ENCODE measurements at places on chromosomes 5 and 9.

DNA sequence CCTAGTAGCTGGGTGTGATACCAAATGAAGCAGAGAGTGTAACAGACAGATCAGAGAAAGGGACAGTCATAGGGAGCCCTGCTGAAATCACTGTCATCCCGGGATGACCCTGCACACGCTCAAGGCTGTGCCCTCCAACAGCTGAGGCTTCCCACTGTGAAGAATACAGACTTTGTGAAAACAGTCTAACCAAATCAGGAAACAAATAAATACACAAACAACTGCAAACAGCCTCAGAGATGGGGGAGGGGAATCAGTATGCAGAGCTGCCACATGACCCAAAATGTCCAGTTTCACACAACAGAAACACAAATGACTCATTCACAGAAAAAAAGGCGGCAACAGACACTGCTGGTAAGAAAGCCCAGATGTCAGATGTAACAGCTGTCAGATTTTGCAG lies 101.9 kb downstream of the ADAMTS2 start:
- DNase-seq, result no peak

GRCh38 chr5:78753093-78753531 lies 104.5 kb upstream of the LHFPL2 start:
- no peak for DNase-seq

DNA sequence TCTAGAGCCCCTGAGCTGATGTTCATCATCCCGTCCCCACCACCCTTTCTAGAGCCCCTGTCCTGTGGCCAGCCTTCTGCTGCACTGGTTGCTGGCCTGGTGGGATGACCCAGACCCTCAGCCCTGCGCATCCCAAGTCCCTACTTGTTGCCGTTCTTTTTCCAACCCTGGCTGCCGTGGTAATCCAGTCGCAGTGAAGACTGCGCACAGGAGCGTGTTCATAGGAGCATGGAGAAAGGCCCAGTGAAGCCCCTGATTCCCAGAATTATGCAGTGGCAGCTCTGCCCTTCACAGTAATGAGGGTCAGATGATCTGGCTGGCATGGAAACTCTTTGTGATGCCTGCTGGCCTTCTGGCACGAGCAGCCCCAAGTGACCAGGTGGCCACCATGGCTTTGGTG lies 183.3 kb downstream of the CACNA1B start:
- DNase-seq, result no peak

- DNase-seq, result no peak
Measured at GRCh38 chr5:30112867-30113266, 1080.6 kb upstream of the CDH6 start.

- no peak for DNase-seq
Measured at GRCh38 chr5:135635451-135635850, 56.7 kb upstream of the CXCL14 start.

GRCh38 chr9:127358023-127358535 lies 38.9 kb upstream of the SLC2A8 start:
- no peak for DNase-seq

DNA sequence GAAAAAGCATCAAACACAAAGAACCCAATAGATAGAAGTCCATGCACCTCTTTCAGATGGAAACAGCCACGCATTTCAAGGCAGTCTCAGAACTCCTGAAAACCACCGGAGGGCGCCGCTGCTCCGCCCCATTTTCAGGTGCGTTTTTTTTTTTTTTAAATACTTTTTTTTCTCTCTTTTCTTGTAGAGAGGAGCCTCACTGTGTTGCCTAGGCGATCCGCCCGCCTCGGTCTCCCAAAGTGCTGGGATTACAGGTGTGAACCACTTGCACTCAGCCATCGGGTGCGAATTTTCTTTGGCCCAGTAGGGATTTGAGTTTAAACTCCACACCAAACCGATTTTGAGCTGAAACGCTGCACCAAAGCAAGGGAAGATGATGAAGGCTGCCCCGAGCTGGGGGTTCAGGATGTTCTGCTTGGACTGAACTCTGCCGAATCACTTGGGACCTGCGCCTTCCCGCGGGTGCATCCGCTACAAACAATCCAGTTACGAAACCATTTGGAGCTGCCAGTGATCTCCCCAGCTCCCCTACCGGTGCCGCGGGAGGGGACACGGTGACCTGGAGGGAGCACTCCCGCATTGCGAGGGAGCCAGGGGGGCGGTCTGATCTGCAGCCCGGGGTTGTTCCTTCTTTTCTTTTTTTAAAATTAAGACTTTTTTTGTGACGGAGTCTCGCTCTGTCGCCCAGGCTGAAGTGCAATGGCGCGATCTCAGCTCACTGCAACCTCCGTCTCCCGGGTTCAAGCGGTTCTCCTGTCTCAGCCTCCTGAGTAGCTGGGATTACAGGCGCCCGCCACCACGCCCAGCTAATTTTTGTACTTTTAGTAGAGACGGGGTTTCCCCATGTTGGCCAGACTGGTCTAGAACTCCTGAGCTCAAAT lies 1.4 kb downstream of the PTGR1 start:
- DNase-seq, result peak; percentile 68

DNA sequence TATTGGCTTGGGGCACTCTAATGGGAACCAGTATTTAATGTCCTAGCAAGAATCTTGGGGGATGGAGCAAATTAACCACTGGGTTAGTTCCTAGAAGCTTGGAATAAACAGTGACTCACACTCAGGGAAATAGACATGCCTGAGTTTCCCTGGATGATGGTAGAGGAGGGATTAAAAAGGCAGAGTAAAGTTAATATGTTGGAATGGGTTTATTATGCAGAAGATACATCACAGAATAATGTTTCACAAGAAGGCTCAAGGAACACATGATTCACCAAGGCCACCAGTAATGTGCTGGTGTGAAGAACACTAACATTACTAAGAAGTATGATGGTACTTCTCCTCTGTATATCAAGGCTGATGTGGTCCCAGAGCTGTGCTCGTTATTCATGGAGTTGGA lies 752.9 kb upstream of the SEMA6A start:
- DNase-seq, result no peak

- no peak for DNase-seq
Measured at GRCh38 chr9:16459421-16460148, 410.9 kb downstream of the BNC2 start.

- no peak for DNase-seq
Measured at GRCh38 chr5:11981986-11982385, 77.7 kb upstream of the CTNND2 start.

- no peak for DNase-seq
Measured at GRCh38 chr9:125258160-125258785, 3.4 kb upstream of the GAPVD1 start.

GRCh38 chr5:177022386-177023302 lies at the start of gene ZNF346:
Gene ZNF346 (plus strand): TSS chr5:177022696. CDS start chr5:177022739, 43 bp downstream.
- DNase-seq, result peak; percentile 98

- DNase-seq, result peak; percentile 84
Measured at GRCh38 chr5:134184155-134185135, 7.7 kb upstream of the SKP1 start.

DNA sequence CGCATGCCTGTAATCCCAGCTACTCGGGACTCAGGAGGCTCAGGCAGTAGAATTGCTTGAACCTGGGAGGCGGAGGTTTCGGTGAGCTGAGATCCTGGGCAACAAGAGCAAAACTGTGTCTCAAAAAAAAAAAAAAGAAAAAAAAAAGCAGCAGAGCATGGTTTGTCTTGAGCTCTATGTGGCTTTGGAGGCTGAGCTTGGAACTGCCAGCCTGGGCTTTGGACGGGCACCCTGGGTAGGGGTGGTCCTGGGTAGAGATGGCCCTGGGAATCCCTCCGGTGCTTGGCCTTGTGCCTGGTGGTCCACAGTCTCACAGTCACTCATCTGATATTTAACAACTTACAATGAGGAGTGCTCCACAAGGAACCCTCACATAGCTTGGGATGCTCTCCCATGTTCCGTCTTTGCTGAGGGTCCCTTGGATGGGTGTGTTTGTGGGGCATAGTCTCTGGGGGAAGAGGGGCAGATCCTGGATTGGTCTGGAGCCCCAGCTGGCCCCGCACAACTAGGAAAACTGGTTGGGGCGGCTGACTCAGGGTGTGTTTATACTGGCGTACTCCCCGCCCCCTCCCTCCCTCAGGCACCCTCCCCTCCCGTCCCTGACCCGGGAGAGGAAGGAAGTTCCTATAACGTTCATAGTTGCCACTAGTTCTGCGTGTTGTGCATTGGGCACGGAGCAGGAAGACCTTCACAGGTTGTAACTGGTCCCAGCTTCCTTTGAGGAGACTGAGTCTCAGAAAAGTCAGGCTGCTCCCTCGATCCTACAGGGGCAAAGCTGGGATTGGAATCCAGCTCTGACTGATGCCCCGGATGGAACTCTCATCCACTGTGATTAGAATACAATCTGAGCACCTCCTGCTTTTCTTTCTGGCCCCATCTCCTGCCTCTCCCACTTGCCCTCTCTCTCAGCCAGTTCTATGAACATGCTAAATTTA lies 11.2 kb downstream of the IER5L start:
- no peak for DNase-seq

DNA sequence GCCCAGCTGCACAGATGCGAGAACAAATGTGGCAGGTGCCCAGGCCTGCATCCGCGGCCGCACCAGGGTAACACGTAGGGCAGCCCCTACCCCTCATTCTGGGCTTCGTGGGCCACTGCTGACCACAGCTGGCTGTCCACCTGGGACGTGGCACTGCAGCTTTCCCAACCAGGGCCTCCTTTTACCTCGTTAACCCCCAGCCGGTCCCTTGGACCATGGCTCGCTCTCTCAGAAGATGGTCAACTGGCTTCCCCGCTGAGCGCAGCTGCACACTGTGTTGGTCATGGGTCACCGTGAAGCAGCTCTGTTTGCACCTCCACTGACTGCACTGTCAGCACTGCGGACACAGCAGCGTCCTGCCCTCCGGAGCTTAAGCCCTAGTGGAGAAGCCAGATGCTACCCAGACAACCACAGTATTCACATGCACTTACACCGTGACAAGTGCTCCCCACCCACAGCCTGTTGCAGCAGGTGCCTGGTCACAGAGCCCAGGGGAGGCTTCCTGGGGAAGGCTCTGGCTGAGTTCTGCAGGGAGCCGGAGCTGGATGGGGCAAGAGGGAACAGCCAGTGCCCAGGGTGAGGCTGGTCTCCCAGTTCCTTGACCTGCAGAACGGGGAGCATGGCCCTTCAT lies 10.5 kb upstream of the PLEKHG4B start:
- DNase-seq, result peak; percentile 8

- DNase-seq, result no peak
Measured at GRCh38 chr5:168147106-168147505, 144.3 kb upstream of the WWC1 start.

- DNase-seq, result no peak
Measured at GRCh38 chr5:156680831-156681230, 169.3 kb upstream of the PPP1R2B start.

GRCh38 chr5:39520232-39520572 lies 95.4 kb upstream of the DAB2 start:
- no peak for DNase-seq

DNA sequence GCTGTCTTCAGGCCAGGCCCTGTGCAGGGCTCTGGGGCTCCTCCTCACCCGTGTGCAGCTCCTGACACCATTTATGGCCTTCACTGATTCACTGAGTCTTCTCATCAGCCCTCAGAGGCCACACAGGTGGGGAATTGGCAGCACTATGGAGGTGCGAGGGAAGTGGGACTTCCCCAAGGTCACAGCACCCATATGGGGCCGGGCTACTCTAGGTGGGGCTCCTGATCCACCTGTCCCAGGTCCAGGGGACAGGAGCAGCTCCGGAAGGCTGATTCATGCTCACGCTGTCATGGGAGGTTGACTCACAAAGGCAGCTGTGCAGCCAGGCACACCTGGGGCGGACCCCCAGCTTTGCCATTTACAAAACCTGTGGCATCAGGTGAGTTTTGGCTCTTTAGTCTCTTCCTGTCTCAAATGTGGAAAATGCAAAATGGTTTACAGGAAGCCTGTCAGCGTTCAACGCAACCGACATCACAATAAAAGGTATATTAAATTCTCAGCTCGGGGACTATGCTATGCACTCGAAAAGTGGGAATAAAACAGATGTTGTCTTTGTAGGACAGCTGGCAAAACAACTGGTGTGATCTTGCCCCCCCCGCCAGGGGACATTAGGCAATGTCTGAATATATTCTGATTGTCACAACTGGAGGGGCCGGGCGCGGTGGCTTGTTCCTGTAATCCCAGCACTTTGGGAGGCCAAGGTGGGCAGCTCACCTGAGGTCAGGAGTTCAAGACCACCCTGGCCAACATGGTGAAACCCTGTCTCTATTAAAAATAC lies 15.0 kb downstream of the NAIF1 start:
- DNase-seq, result no peak

DNA sequence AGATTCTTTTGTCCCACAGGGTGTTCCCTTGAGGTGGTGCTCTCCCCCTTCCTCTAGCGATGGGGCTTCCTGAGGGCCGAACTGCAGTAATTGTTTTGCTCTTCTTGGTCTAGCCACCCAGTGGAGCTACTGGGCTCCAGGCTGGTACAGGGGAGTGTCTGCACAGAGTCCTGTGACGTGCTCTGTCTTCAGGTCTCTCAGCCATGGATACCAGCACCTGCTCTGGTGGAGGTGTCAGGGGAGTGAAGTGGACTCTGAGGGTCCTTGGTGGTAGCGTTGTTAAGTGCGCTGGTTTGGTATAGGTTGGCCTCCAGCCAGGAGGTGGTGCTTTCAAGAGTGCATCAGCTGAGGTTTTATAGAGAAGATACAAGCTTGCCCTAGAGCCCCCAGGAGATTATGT lies 20.4 kb upstream of the CEP72 start:
- DNase-seq, result no peak

- DNase-seq, result no peak
Measured at GRCh38 chr5:56123531-56124243, 109.4 kb downstream of the ANKRD55 start.

GRCh38 chr5:93874080-93874479 lies 132.7 kb upstream of the POU5F2 start:
- DNase-seq, result no peak

GRCh38 chr5:5437227-5438172 lies 15.0 kb downstream of the ICE1 start:
- no peak for DNase-seq

GRCh38 chr5:97534166-97534565 lies 351.1 kb upstream of the RIOK2 start:
- peak; percentile 41 for DNase-seq

- DNase-seq, result no peak
Measured at GRCh38 chr5:127934791-127935256, 148.7 kb upstream of the SLC12A2 start.

GRCh38 chr9:101375546-101375945 lies 9.3 kb downstream of the BAAT start:
- no peak for DNase-seq

DNA sequence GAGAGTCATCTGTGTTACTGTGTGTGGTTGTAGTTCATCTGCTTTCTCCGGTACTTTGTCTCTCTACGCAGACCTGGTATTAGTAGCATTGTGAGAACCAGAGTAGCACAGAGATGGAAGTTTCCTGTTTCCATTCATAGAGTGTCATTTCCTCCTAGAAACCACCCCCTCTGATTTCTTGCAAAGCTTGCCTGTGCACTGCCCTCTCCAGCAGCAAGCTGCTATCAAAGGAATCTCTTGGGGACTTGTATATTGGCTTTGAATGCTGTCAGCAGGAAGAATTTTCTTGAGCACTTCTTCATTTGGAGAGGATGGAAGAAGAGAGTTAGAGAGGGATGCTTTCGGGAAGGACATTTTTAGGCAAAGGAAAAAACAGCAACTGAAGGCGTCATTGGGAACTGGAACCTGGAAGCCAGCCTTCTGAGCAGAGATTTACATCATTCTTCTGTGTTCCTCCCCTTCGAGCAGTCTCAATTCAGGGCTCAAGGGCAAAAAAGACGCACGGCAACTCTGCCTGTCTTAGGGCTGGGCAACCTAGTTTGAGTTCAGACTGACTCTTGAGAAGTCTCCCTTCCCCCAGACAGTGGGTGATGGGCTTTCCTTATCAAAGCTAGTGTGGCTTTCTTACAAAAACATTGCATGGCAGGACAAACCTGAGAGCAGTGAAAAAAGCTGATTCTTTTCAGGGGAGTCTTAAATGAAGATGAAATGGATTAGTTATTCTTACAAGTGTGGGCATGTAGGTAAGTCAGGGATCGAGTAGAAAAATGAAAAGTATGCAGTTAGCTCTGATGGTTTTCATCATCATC lies 226.3 kb downstream of the AOPEP start:
- peak; percentile 44 for DNase-seq

Data from GM10248 (cell line).